Urinary bladder (tissue), 4 donors: ENCODE measurements at places on chromosomes 2 and 18. TPM values are rescaled to one million over a fixed set of nuclear protein-coding genes. Genes with fewer than 3 reads are reported as not detected.

GRCh38 chr2:109348671-109349502, 219.9 kb downstream of the SH3RF3 start:
- DNase-seq: no peak

DNA sequence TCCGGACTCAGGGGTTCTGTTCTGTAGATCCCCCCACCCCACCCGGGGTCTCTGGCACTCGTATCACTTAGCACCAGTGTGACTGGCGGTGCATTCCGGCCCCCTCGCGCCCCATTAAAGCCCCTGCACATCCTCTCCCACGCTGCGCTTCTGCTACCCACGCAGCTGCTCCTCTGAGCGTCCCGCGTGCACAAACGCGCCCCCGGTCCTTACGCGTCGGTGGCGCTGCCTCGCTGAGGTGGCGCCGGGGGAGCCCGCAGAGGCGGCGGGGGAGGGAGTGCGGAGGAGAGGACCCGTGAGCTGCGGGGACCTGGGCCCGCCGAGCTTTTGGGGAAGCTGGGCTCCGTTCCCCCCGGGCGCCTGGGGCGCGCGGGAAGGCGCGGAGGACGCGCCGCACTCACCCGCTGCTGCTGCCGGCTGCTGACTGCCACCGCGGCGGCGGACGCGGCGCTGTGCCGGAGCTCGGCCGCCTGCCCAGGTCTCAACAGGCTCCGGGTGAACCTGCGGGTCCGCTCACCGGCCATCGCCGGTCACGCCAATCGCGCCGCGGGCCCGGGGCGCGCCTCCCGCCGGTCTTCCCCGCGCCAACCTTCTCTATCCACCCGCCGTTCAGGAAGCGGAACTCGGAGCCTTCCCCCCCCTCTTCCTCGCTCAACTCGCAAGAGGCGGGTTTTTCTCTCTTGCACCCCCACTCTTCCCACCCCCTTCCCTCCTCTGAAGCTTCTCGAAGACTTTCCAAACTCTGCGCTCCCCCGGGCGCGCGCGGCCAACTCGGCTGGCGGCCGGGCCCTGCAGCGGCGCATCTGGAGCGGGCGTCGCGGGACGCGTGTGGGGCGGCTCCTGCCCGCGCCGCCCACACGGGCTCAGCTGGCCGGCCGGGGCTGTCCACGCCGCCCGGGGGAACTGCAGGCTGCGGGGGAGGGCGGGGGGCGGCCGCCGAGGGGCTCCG, at the start of gene DOCK10:
TSS of gene DOCK10 (minus strand) at position 618 of the 949 bp plus-strand sequence. CDS start at position 524, 94 bp downstream.
- no peak for DNase-seq

GRCh38 chr2:227127201-227127600, 36.8 kb downstream of the COL4A4 start:
- DNase-seq: no peak

LIMS4 gene
- total RNA-seq: not detected

SPATS2L gene
- total RNA-seq: 128 TPM
